ENCODE measurements at places on chromosomes 12 and 14. TPM values are rescaled to one million over a fixed set of nuclear protein-coding genes. Genes with fewer than 3 reads are reported as not detected.

DNA sequence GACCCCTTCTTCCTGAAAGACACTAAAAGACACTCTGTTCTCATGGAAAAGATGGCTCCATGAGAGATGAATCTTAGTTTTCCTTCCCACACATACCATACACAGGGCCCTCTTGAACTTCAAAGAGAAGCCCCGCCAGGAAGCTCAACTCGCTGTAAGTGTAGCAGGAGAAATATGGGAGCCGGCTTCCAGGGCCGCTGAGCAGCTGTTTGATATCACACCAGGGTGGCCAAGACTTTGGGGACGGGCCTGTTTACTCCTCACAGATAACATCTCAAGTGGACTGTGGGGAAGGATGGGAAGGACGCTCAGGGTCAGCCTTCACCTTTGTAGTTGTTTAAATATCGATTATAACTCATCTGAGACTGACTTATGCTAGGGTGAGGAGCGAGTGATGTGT lies 235.5 kb upstream of the TBX3 start:
- no peak overlapping the region for H3K4me3 ChIP-seq
- no peaks in the 10 kb centered on the region for H3K4me1 ChIP-seq
- DNase-seq, result no peak
- H3K27me3 ChIP-seq, result no peaks in the 10 kb centered on the region

NOVA1 gene
- not detected for total RNA-seq

GRCh38 chr12:27754795-27755194 lies 25.2 kb upstream of the KLHL42 start:
- H3K27me3 ChIP-seq, result no peaks in the 10 kb centered on the region
- no peaks in the 10 kb centered on the region for H3K4me1 ChIP-seq
- H3K27ac ChIP-seq, result no peak overlapping the region
- peaks cover 36% of the 10 kb centered on the region for H3K36me3 ChIP-seq

GRCh38 chr14:103606963-103607668 lies 21.9 kb upstream of the KLC1 start:
- peaks cover 3% of the 10 kb centered on the region for H3K36me3 ChIP-seq
- H3K4me3 ChIP-seq, result peak overlapping the region; percentile 79
- H3K27me3 ChIP-seq, result peaks cover 6% of the 10 kb centered on the region
- peak; percentile 25 for DNase-seq

STAC3 gene
- total RNA-seq, result 5.5 TPM

DNA sequence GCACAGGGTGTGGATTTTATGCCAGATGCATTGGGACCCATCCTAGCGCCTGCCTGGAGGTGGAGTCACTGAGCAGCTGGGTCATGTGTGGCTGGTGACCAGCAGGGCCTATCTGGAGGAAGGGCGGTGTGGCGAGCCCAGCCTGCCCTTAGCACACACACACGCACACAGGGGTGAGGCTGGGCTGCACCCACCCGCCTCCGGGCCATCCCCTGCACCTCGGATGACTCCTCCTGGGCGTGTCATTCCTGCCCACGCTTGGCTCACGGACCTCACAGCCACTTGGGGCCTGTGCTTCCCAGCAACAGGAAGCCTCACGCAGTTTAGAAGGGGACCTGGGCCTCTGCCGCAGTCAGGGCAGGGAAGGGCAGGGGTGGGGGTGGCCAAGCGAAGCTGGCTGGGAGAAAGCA lies 36.2 kb upstream of the FZD10 start:
- H3K27ac ChIP-seq, result no peak overlapping the region
- H3K27me3 ChIP-seq, result no peaks in the 10 kb centered on the region
- H3K4me3 ChIP-seq, result no peak overlapping the region
- no peak for DNase-seq

DNA sequence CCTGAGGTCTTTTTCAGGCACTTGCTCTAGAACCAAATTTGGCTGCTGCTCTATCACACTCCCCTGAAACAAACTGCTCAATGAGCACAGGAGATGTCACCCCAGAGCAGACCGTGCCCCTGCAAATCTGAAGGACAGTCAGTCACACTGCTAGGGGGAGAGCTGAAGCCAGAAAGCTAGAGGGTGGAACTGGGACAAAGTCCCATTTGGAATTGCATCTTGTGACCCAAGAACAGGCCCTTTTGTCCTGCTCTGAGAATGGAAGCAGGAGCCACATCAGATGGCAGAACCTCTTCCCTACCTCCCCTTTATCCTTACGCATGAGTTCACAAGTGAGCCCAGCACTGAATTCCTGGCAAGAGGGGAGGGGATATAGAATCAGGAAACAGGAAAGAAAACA lies 64.7 kb downstream of the MAP3K9 start:
- H3K36me3 ChIP-seq, result peaks cover 77% of the 10 kb centered on the region
- no peaks in the 10 kb centered on the region for H3K4me1 ChIP-seq
- no peak overlapping the region for H3K4me3 ChIP-seq
- DNase-seq, result no peak

FGF6 gene
- total RNA-seq, result not detected

CMA1 gene
- total RNA-seq, result not detected

GRCh38 chr12:28137414-28137813 lies 52.8 kb upstream of the CCDC91 start:
- H3K27ac ChIP-seq, result no peak overlapping the region
- DNase-seq, result no peak
- H3K27me3 ChIP-seq, result no peaks in the 10 kb centered on the region

DNA sequence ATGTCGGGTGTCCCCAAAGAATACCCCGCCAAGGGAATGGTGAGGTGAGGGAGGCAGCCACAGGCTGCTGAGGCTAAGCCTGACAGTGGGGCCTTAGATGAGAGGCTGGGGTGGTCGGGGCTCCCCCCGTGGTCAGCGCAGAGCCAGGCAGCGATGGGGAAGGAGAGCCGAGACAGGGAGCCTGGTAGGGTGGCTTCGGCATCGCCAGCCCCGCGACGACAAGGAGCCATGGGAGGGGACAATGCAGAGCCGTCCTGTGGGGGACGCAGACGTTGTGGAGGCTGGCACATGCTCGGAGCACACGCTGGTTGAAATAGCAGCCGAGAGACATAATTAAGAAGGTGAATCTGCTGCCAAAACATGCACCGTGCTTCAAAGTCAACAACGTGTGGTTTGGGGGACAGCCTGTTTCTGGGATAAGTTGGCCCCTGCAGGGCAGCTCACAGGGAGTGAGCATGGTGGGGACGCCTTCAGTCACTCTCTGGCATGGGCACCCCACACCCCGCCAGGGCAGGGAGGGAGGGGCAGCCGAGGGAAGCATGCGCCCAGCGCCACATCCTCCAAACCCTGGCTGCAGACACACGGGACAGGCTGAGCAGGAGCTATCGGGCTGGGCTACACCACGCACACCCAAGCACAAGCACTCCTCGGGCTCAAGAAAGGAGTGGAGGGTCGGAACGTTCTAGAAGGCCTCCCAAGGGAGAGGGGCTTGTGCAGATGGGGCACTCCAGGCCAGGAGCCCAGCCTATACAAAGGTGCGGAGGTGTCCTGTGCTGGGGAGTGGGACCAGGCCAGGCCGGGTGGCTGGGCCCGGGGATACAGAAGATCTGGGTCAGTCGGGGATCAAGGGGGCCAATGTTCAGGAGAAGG lies 66.6 kb upstream of the C14orf180 start:
- H3K27me3 ChIP-seq, result peaks cover 10% of the 10 kb centered on the region
- no peaks in the 10 kb centered on the region for H3K4me1 ChIP-seq
- no peak overlapping the region for H3K4me3 ChIP-seq
- no peaks in the 10 kb centered on the region for H3K36me3 ChIP-seq
- DNase-seq, result no peak

PSME1 gene
- total RNA-seq, result 449 TPM

DNA sequence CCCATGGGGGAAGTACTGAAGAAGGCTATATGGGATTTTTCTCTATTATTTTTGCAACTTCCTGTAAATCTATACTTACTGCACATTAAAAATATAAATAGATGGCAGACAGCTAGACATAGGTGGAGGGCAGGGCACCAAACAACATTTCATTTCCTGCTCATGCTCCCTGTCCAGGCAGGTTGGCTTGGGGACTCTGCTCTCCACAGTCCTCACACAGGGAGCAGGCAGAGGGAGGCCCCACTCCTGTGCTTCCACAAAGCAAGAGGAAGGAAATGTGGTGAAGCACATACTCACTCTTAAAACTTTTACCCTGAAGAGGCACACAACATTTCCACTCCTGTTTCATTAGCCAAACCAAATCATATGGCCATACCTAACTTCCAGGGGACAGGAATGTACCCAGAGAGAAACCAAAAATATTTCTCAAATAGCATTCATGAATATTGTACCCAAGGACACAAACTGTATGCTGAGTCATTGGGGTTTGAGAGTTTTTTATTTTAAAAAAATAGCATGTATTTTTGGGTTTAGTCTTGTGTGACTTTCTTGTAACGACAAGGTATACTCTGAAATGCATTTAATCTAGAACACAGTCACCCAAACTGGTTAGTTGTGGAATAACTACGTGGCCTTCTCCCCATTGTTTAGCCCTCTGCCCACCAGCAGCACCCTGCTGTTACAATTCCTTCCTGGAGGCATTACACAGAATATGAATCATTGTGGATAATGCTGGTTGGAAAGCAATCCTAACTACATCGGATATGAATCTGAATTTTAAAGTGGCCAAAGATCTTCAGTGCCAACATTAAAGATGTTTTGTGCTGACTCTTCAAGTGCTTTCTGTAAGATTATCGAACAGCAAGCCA lies 40.9 kb downstream of the RTN1 start:
- H3K27ac ChIP-seq, result no peak overlapping the region
- no peak overlapping the region for H3K4me3 ChIP-seq
- H3K27me3 ChIP-seq, result peaks cover 5% of the 10 kb centered on the region
- no peaks in the 10 kb centered on the region for H3K4me1 ChIP-seq
- no peaks in the 10 kb centered on the region for H3K36me3 ChIP-seq

GRCh38 chr14:45133683-45134050 lies 614 bp downstream of the FKBP3 start:
- no peaks in the 10 kb centered on the region for H3K27me3 ChIP-seq
- peaks cover 19% of the 10 kb centered on the region for H3K36me3 ChIP-seq
- DNase-seq, result no peak
- peak overlapping the region; percentile 97 for H3K4me3 ChIP-seq
- peak overlapping the region; percentile 99 for H3K27ac ChIP-seq
- H3K4me1 ChIP-seq, result peaks cover 41% of the 10 kb centered on the region

DNA sequence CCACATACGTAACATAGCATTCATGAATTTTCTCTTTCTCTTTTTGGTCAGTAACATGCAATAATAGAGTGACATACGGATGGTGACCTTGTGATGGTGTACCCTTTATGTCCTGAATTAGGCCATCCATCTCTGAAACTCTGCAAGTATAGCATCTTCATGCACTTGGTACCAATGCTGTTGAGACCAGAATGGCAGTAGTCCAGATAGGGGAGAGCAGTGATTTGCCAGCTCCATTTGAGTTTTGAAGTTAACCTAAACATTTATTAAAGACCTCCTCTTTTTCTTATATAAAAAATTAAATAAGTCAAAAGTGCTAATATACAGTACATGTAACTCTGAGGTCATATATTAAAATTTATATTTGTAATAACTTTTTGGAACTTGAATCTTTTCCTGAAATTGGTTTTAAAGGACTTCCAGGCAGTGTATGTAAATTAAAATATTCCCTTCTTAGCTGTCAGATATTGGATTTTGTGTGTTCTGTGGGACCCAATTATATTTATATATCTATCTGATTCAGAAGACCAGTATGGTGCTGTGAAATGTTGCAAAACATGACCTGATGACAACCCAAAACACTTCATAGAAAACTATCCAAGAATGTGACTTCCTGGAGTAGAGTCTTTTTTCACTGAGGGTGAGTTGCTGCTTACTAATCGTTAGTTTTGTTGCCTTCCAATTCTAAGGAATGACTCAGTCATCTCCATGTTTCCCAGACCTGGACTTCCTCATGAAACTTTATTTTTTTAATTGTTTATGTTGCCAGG lies 3.5 kb downstream of the ELK3 start:
- peaks cover 69% of the 10 kb centered on the region for H3K4me1 ChIP-seq
- peaks cover 31% of the 10 kb centered on the region for H3K36me3 ChIP-seq
- DNase-seq, result no peak
- H3K27ac ChIP-seq, result peak overlapping the region; percentile 99
- H3K4me3 ChIP-seq, result peak overlapping the region; percentile 32

GRCh38 chr12:79296871-79297270 lies 393.9 kb downstream of the PAWR start:
- no peaks in the 10 kb centered on the region for H3K36me3 ChIP-seq
- no peak for DNase-seq
- H3K27me3 ChIP-seq, result no peaks in the 10 kb centered on the region
- H3K4me3 ChIP-seq, result no peak overlapping the region
- no peak overlapping the region for H3K27ac ChIP-seq

GRCh38 chr12:46771268-46771827 lies 54.4 kb downstream of the SLC38A4 start:
- H3K27ac ChIP-seq, result no peak overlapping the region
- no peaks in the 10 kb centered on the region for H3K27me3 ChIP-seq
- no peaks in the 10 kb centered on the region for H3K36me3 ChIP-seq
- no peak overlapping the region for H3K4me3 ChIP-seq
- DNase-seq, result no peak
- no peaks in the 10 kb centered on the region for H3K4me1 ChIP-seq

DNA sequence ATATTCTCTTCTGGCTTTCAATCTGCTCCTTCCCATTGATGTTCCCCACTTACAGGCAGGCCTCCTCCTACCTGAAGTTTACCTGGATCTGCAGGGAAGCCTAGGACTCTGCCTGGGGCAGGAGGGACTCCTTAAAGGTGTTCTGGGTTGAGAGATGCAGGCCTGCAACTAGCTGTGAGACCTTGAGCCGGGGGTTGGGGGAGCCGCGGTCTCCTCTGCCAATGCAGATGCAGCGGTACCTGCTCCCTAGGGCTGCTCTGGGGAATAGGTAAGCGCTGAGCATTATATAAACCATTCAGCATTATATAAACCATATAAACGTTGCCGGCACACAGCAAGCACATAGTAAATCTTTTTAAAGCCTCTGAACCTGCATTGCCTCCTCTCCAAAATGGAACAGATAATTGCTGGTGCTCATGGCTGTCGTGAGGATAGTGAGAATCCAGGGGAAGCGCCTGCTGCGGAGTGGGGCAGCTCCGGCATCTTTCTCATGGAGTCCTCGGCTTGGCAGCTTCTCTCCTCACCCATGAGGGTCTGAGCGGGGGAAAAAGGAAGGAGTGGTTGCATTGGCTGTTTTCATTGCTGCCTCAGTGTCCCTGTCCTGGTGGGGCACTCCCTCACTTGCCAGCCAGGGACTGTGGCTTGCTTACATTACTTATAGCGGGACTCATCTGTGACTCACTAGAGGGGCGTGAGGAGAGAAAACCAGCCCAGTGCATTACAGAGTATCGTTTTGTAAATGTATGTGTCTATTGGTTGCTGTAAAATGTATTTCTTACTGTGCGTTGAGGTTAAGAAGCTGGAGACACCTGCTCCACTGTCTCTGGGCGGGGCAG lies 12.5 kb upstream of the KRT80 start:
- H3K4me1 ChIP-seq, result no peaks in the 10 kb centered on the region
- no peak overlapping the region for H3K4me3 ChIP-seq
- no peak overlapping the region for H3K27ac ChIP-seq
- H3K36me3 ChIP-seq, result no peaks in the 10 kb centered on the region

Measured in activated B cell treated with CpG ODN at 0.5 μM for 24 hours (primary cell).